HFFc6 (cell line): ENCODE measurements at places on chromosomes 11 and 22. TPM values are rescaled to one million over a fixed set of nuclear protein-coding genes. Genes with fewer than 3 reads are reported as not detected.

Gene APOBEC3G
- total RNA-seq, result 2.0 to 6.0 TPM (median 2.1 TPM) in 3 replicates

Gene GAB4
- not detected in 3 replicates for total RNA-seq

DNA sequence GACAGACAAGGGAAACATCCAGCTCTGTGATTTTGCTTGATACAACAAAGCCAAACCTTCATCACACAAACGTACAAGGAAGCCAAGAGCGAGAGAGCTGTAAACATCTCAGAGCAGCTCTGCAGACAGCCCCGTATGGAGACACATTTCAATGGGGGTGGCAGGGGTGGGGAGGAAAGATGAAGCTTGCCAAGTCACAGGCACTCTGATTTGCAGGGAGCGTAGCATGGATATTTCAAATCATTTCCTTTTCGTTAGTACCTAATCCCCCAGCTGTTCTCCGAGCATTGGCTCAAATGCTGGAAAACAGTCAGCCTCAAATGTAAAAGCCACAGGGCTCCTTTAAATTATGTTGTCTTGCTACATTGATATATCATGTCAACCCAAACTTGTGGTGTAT is 458.9 kb upstream of the CADM1 start:
- DNase-seq, result no peak

GRCh38 chr11:17767914-17768313 is 33.3 kb downstream of the KCNC1 start:
- DNase-seq, result no peak

- no peak for DNase-seq
Measured at GRCh38 chr11:34250211-34250610, 107.6 kb downstream of the ABTB2 start.

GRCh38 chr22:43587574-43587973 is 175.8 kb downstream of the MPPED1 start:
- DNase-seq, result no peak

DNA sequence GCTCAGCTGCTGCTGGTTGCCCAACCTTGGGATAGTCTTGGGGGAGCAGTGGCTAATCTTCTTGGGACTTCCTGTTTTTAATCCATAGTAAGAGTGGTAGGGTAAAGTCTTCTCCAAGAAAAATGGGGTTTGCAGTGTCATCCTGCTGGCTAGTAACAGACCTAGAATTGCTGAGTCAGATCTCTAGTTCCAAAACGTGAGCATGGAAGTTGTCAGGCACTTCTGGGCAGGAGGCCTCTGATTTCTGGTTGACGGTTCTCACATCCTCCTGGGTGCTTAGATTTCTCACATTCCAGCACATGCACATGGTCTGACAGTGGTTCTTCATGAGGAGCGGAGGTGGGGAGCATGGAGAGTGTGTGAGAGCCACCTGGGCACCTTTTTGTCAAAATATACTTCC is 410.0 kb downstream of the OPCML start:
- no peak for DNase-seq
